ENCODE measurements at places on chromosomes 7 and 10.
A peak's percentile ranks its signal among the peaks of the same experiment; 100 is the strongest.

DNA sequence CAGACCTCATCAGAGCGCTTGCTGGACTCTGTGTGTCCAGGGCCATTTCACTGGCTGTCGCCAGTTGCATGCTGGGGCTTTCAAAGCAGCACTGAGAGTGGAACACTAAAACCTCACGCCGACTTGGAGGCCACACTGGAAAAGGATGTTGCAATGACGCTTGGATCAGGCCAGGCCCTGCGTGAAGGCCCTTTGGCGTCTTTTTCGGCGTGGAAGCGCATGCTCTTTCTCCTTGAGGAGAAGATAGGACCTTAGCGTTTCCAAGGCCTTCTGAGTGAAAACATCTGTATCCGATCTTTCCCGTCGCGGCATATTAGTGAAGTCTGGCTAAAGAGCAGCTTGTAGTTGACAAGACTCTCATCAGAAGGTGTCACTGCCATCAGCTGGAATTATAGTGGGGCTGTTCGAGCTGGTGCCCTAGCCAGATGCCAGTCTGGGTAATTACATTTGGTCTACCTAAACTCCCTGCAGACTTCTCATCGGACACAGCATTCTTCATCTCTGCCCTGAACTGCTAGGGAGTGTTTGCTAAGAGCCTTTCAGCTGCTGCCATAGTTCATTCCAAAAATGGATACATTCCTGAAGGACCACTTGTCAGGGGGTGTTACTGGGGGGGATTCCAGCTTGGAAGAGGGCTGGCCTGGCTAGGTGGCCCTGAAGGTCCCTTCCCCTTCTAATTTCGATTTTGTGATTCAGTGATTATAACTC is 167.7 kb upstream of the TCF7L2 start:
- DNase-seq: no peak

DNA sequence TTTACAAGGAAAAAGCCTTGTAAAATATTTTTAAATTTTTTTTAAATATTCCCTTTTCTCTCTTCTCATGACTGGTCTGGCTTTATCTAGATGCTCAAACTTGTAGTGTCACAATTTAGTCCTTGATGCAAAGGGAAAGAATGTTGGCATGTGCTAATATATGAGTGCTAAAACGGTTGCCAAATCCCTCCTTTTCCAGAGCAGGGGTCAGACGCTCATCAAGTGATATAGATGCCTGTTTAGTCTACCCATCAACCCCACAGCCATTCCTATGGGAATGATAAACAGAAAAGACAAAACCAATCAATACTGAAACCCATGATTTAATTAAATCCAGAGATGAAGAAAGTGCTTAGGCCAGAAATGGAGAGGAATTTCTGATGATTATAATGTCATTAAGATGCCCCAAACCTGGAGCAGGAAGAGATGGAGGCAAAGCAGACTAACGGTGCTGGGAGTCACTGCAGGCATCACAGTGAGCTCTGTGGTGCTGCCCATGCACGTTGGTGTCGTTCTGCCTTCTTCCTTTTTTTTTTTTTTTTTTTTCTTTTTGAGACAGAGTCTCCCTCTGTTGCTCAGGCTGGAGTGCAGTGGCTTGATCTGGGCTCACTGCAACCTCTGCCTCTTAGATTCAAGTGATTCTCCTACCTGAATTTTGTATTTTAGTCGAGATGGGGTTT is 210.1 kb upstream of the STK17A start:
- peak; percentile 43 for DNase-seq

DNA sequence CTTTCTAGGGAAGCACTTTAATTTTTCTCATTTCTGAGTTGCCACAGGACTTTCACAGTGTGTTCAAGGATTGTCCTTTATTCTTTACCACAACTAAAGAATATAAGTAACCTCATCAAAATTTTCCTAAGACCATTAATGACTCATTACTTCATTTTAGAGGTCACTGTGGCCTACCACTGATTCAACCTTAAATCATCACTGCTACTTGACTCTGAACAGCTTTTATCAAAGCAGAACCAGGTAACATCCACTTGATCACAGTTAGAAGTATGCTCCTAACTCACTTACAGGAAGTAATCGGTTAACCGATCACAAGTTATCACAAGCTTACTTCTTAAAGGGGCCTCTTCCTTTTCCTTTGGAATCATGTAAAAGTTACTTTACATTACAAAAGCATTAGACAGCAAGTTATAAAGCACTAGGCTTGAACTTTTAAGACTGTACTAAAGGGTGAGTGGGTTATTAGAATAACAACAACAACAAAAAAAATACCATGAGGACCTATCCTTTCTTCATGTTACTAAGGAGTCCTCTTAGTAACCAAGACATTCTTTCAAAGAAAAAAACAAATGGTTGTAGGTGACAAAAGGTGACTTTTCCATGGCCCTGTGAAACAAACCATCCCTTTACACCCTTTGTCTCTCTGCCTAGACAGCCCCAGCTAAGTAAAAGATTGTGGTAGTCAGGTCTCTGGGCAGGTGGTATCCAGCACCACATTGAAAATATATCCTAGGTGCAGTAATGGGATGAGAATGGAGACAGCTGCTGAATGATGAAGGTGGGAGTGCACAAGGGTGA is 40.0 kb upstream of the PDK4 start:
- DNase-seq: no peak

DNA sequence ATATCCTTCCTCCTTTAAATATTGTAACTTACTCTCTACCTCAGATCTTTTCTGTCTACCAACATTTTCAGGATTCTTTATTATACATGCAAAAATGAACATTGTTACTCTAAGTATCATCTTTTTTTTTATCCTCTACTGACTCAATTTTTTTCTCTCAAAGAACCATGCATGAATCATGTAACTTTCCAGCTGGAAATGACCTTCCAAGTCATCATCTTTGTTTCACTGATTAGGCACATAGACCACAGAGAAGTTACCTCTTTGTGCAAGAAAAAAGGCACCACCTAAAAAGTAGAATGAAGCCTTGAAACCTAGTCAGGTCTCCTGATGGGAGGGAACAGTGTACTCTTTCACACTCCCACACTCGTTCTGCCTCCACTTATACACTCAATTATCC is 234.9 kb downstream of the HGF start:
- peak; percentile 2 for DNase-seq

- DNase-seq: no peak
Measured at GRCh38 chr7:38462819-38463218, 168.4 kb downstream of the AMPH start.

GRCh38 chr7:147483634-147484292 is 1106.8 kb upstream of the C7orf33 start:
- peak; percentile 51 for DNase-seq

DNA sequence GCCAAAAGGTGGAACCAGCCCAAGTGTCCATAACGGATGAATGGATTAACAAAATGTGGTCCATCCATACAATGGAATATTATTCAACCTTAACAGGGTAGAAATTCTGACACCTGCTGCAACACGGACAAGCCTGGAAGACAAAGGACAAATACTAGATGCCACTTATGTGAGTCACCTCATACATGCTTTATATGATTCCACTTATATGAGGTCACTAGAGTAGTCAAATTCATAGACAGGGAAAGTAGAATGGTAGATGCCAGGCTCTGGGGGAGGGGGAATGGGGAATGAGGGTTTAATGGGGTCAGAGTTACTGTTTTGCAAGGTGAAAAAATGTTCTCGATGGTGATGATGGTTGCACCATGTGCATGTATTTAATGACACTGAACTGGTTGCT is 34.0 kb upstream of the CYTH3 start:
- peak; percentile 81 for DNase-seq

- DNase-seq: no peak
Measured at GRCh38 chr7:41067576-41067975, 635.3 kb downstream of the INHBA start.

- peak; percentile 51 for DNase-seq
Measured at GRCh38 chr10:75283078-75283670, 47.4 kb upstream of the COMTD1 start.

GRCh38 chr7:70734411-70734810 is 397.5 kb upstream of the GALNT17 start:
- no peak for DNase-seq

DNA sequence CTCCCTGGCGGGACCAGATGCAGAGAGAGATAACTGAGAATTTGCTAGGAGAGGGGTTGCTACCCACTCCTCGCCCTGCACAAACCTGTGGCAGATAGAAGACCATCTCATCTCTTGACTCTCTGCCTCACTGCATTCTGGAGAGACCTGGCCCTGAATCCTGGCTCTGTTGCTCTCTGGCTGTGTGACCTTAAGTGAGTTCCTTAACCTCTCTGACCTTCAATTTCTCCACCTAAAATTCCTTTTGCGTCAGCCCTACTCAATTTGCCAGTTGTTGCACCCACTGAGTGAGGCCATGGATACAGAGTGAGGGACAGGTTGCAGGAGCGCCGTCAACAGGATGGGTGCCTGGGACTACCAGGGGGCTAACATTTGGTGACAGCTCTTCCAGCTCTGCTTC is 5.2 kb downstream of the C10orf71 start:
- DNase-seq: no peak

GRCh38 chr7:123120286-123120685 is 79.5 kb downstream of the SLC13A1 start:
- peak; percentile 64 for DNase-seq

DNA sequence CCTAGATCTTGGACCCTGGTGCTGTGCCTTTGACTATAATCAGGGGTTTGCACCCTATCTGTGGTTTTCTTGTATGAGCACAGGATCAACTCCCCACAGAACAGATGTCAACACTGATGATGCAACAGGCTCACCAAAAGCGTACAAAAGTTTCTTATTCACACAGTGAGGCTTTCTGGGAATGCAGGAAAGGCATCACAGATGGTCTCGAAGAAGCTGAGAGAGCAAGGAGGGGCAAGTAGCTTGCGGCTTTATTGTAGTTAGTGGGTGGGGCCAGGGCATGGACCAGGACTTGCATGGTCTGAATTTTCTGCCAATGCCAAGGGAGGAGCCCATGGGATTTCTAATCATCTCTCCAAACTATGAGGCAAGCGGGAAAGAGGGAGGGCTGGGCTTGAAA is 46.2 kb downstream of the SEC61G start:
- DNase-seq: no peak
